ENCODE measurements at places on chromosomes 6 and 20.

GRCh38 chr6:80527552-80528052 is 421.1 kb downstream of the BCKDHB start:
- no peak for DNase-seq

DNA sequence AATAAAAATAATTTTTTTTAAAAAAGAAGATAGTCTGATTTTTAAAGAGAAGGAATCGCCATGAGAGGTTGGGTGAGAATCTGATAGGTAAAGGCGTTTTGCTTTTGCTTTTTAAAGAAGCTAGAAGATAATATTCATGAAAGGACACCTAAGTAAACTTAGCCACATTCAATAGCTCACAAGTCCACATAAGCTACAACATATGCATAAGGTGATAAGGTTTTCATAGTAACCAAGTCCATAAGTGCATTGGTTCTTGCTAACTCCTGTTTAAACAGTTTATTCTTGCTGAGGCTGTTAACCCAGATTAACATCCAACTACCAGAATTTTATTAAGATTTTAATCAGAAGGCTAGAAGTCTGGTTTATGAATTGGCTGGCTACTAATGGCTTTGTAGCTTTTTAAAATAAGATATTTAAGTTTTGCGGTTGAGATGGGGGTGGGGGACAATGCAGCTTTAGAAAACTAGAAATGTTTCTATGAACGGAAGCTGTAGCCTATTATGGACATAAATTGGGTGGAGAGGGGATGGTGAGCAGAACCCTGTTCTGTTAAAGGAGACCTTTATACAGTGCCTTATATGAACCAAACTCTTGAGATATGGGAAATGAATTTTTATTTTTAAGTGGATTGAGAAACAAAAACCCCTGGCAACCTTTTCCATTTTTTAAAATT is 235.1 kb downstream of the ZFAND3 start:
- DNase-seq, result no peak

DNA sequence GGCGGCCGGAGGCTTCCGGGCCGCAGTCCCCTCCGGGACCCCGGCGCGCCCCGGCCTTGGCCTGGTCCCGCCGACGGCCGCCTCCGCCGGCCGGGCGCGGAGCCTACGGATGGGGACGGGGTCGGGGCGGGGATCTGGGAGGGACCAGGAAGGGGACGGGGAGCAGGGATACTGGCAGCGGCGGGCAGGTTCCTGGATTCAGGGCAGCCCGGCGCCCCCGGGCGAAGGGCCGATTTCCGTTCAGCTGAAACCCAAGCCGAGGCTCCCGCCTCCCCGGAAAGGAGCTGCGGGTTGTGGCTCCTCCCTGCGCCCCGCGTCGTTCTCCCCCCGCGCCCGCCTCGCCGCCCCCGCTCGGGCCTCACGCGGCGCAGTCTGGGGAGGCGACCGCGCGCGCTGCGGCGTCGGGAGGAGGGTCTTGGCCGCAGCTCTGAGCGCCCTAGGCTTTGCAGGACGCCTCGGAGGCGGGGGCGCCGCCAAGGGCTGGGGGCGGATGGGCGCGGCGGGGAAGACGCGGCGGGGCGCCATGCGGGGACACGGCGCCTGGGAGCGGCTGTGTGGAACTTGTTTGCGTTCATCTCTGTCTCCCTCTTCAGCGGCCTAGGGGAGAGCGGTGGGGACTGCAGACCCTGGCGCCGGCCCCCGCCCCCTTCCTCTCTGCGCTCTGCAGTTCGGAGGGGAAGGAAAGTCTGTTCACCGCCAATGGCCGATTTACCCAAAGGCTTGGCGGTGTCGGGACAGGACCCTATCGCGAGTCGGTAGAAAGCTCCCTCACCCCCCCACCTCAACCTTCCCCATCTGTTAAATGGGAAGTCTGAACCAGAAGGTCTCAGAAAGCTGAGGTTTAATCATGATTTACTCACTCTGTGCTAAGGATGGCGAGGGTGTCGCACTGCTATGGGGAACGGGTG is 22.7 kb upstream of the TMEM181 start:
- peak; percentile 42 for DNase-seq

DNA sequence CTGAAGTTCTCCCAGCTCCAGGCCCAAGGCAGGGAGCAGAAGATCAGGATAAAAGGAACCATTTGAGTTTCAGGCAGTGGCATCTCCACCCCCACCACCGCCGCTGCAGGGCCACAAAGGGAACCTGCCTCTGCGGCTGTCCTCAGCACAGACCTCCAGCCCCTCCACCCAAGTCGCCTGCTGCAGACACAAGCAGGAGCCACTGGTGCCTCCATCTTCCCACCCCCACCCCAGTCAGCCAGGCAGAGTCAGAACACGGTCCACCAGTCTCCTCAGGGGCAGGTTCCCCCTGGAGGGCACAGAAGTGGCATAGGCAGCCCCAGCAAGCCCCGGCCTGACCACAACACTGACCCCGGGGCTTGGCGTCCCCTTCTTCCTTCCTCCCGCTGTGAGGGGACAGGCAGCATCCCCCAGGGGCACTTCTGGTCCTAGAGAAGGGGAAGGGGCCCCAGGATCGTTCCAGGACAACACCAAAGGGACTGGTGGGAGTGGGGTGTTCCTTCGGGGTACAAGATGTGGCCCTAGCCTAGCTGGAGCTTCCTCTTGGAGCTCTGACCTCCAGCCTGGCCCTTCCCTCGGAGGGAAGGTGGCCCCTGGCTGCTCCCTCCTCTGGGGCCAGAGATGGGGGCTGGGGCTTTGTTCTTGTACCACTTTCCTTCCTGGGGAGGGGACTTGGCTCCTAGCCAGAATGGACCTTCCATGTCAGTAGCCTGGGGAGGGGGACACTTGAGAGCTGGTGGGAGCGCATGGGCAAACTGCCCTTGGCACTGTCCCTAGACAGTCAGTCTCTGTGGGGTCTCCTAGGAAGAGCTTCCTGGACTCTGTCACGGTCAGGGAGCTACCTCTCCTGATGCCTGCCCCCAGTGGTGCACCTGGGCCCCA is 36.0 kb downstream of the YTHDF1 start:
- no peak for DNase-seq

DNA sequence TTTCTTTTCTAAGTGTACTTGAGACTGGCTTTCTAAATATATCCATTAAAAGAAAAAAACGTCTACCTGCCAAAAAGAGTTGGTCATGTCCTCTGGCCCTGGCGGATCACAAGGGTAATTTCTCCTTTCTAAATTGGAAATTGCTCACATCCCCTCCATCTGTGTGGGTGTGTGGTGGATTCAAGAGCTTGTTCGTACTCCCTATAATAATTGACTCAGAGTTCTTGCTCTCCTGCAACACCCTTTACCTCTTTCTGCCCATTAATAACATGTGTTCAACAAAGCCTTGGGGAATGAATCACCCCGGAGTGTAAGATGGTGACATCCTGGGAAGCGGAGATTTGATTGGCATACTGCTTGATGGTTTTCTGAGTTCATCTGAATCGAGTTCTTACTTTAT is 263.8 kb downstream of the ALDH8A1 start:
- DNase-seq, result no peak

DNA sequence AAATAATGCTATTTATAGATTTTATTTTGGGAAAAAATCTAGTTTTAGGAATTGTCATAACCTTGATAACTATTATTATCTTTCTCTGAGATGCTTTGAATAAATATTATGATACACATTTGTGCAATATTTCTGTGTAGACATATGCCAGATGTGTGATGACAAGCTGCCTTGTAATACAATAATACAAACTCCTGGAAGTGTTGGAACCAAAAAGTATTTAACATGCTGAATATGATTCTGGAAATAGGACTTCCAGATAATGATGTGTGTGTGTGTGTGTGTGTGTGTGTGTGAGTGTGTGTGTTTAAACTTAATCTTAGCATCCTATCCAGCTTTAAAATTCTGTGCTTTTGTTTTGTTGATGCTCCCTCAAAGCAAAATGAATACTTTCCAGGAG is 233.6 kb downstream of the ADGRB3 start:
- no peak for DNase-seq

- no peak for DNase-seq
Measured at GRCh38 chr20:21106171-21107017, at the start of gene LINC00237. Gene LINC00237 (minus strand): TSS chr20:21106358.

GRCh38 chr6:83962582-83962981 is 71.0 kb upstream of the MRAP2 start:
- DNase-seq, result no peak

GRCh38 chr20:52217689-52218395 is 26.3 kb upstream of the ZFP64 start:
- DNase-seq, result no peak

DNA sequence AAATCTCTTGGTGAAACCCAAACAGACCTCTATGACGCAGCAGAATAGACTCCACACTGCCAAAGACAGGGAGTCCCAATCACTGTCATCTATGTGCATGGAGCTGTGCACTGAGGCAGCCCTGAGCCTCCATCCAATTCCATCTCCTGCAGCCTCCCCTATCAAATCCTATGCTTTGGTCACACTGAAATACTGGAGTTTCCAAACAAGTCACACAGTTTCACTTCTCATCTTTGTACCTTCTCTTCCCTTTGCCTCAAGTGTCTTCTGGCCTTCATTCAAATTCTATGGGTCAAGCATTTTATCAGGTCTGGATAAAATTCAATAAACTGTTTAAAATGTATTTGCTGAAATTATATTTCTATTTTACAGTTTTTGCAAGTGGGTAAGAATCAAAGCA is 38.5 kb downstream of the FBXL4 start:
- DNase-seq, result no peak

GRCh38 chr20:61954276-61955021 is 111.2 kb downstream of the TAF4 start:
- DNase-seq, result no peak

DNA sequence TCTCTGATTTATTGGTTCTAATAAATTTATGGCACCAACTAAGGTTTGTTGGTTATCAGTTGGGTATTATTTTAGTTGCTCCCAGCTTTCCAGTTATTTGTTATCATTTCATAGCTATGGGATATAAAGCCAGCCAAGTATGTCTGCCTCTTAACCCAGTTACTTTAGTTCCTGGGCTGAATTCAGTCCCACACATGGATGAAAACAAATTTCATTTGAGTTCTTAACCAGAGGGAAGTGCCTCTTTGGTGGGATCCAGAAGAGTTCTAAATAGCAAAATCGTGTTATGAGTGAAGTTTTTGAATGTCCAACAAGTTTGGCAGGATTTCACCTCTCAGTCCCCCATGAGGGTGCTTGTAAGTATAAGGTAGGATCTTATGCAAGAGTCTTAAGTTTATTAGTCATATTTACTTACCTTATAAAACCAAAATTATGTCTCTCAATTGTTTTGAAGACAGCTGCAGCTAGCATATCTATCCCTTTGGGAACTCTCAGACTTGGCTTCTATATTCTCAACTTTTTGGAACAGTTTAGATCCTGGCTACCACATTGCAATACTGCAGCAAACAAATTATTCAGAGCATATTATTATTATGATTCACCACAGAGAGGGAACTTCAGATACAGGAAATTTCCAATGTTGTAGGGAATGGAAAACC is 683.6 kb downstream of the BCKDHB start:
- no peak for DNase-seq

- DNase-seq, result peak; percentile 20
Measured at GRCh38 chr6:108589244-108589791, 28.6 kb downstream of the FOXO3 start.

- no peak for DNase-seq
Measured at GRCh38 chr6:116446399-116446798, 14.8 kb upstream of the CALHM6 start.

DNA sequence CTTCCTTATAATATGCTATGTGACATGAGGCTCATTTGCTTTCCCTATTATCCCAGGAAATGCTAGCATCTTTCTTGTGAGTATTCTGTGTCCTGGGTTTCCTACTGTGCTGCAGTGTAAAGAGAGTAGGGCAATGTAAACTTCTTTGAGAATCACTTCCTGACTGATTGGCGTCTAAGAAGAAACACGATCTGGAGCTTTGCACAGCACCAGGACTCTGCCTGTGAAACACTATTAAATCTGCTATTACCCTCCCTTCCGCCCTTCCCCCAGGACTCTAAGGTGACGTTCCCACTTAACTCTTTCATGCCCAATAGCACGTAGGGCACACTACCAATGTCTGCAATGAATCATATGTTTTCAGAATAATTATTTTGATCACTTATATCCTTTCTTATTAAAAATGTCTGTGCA is 607.3 kb upstream of the CITED2 start:
- DNase-seq, result no peak

- DNase-seq, result no peak
Measured at GRCh38 chr6:70363741-70364493, 49.4 kb upstream of the FAM135A start.

GRCh38 chr6:75543311-75543710 is 49.7 kb upstream of the FILIP1 start:
- no peak for DNase-seq

DNA sequence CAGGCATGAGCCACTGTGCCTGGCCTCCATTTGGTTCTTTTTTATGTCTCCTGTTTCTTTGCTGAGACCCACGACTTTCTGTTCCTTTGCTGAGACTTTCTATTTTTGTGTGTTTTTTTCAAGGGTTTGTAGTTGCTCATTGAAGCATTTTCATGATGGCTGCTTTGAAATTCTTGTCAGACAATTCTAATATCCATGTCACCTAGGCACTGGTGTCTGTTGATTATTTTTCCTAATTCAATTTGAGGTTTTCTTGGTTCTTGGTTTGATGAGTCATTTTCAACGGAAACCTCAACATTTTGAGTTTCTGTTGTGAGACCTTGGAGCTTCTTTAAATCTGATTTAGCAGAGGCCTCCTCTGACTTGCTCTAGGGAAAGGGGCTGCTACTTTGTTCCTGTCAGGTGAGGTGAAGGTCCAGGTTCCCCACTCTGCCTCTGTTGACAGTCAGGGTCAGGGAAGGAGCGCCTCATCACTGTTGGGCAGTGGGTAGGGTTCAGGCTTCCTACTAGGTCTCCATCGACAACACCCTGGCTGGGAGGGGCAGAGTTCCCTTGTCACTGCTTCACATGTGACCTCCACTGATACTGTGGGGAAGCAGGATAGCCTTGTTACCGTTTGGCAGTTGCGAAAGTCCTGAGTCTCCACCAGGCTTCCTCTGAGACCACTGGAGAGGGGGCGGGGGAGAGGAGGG is 67.2 kb upstream of the RNF24 start:
- no peak for DNase-seq

GRCh38 chr20:46985250-46985649 is 90.6 kb downstream of the EYA2 start:
- DNase-seq, result no peak

- no peak for DNase-seq
Measured at GRCh38 chr20:29740951-29741593, 1516.4 kb upstream of the DEFB115 start.

GRCh38 chr20:17345321-17345720 is 118.5 kb downstream of the PCSK2 start:
- no peak for DNase-seq

GRCh38 chr6:167056370-167056769 is 57.2 kb downstream of the CEP43 start:
- no peak for DNase-seq

DNA sequence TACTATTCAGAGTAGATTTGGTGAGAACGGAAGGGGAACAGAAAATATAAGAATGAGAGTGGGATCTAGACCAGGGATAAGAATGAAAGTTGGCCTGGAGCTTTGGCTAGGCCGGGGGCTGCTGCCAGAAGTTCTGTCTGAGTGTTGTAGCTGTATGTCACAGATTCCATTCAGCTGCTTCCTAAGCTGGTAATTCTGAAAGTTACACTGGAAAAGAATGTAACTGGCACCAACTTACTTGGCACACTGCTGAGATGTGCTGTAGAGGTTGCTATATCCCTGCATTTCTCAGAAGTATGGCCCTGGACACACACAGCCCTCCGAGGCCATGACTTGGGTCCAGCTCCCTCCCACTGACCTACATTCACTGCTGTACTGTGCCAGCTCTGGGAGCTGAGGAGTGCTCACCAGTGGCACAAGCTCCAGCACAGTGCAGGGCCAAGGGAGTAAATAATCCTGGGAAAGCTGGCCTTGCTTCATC is 25.8 kb upstream of the TMEM217 start:
- no peak for DNase-seq

Data from NCI-H187 (cell line).